Hair follicle dermal papilla cell (primary cell): ENCODE measurements at places on chromosomes 16 and 17. TPM values are rescaled to one million over a fixed set of nuclear protein-coding genes. Genes with fewer than 3 reads are reported as not detected.

AATK gene
- total RNA-seq: 0.12 and 0.16 TPM in 2 replicates

SLFN14 gene
- total RNA-seq: not detected in 2 replicates

CDT1 gene
- total RNA-seq: 1.2 and 2.8 TPM in 2 replicates

SLC22A31 gene
- total RNA-seq: not detected in 2 replicates

SOX8 gene
- under 0.01 TPM in 1 of 2 replicates, not detected in the other for total RNA-seq

GCSH gene
- 8.0 and 8.1 TPM in 2 replicates for total RNA-seq

GALR2 gene
- total RNA-seq: not detected in 2 replicates

SLFN13 gene
- 0.85 and 1.1 TPM in 2 replicates for total RNA-seq

TNK1 gene
- total RNA-seq: 1.7 and 2.4 TPM in 2 replicates

CTRB1 gene
- not detected in 2 replicates for total RNA-seq

CBX2 gene
- total RNA-seq: 1.1 and 1.9 TPM in 2 replicates
